ENCODE measurements at places on chromosomes 4 and X.

GRCh38 chr4:104395168-104395614 is 99.5 kb downstream of the CXXC4 start:
- H3K27me3 ChIP-seq, result no peaks in the 10 kb centered on the region
- H3K4me3 ChIP-seq, result no peak overlapping the region
- DNase-seq, result no peak
- no peaks in the 10 kb centered on the region for H3K4me1 ChIP-seq
- no peaks in the 10 kb centered on the region for H3K36me3 ChIP-seq

- H3K27ac ChIP-seq, result no peak overlapping the region
- H3K4me1 ChIP-seq, result no peaks in the 10 kb centered on the region
- peaks cover 8% of the 10 kb centered on the region for H3K27me3 ChIP-seq
- DNase-seq, result no peak
- no peak overlapping the region for H3K4me3 ChIP-seq
Measured at GRCh38 chr4:6343939-6344408, 74.3 kb downstream of the WFS1 start.

- no peaks in the 10 kb centered on the region for H3K4me1 ChIP-seq
- no peaks in the 10 kb centered on the region for H3K36me3 ChIP-seq
- H3K27ac ChIP-seq, result no peak overlapping the region
- no peaks in the 10 kb centered on the region for H3K27me3 ChIP-seq
Measured at GRCh38 chr4:148017801-148018200, 285.9 kb downstream of the ARHGAP10 start.

GRCh38 chr4:6225469-6225868 is 25.1 kb upstream of the JAKMIP1 start:
- DNase-seq, result no peak
- no peaks in the 10 kb centered on the region for H3K36me3 ChIP-seq
- H3K4me3 ChIP-seq, result no peak overlapping the region

DNA sequence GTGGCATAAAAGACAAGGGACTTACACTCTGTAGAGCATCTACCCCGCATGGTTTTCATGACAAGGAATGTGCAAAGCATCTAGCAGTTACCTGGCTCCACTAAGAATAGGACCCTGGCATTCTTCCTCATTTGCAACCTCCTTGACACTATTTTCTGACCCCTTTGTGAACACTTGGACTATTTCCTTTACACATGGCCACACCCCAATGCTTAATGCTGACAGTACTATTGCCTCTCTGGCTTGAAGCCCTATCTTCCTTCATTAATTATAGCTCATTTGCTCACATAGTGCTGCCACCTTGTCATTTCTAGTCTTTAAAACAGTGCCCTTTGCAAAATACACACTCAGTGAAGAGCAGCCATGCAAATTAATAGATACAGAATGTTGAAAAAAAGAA is 226.3 kb upstream of the VCX3A start:
- H3K4me1 ChIP-seq, result no peaks in the 10 kb centered on the region
- H3K27me3 ChIP-seq, result no peaks in the 10 kb centered on the region
- no peak for DNase-seq
- no peak overlapping the region for H3K4me3 ChIP-seq
- H3K27ac ChIP-seq, result no peak overlapping the region

- H3K27ac ChIP-seq, result no peak overlapping the region
- no peak for DNase-seq
- H3K4me3 ChIP-seq, result no peak overlapping the region
- H3K36me3 ChIP-seq, result no peaks in the 10 kb centered on the region
- H3K27me3 ChIP-seq, result no peaks in the 10 kb centered on the region
Measured at GRCh38 chrX:111244235-111244750, 26.0 kb downstream of the CAPN6 start.

GRCh38 chrX:45031830-45032378 is 158.9 kb downstream of the KDM6A start:
- no peak for DNase-seq
- H3K36me3 ChIP-seq, result peaks cover 2% of the 10 kb centered on the region
- no peaks in the 10 kb centered on the region for H3K27me3 ChIP-seq
- H3K4me3 ChIP-seq, result no peak overlapping the region

DNA sequence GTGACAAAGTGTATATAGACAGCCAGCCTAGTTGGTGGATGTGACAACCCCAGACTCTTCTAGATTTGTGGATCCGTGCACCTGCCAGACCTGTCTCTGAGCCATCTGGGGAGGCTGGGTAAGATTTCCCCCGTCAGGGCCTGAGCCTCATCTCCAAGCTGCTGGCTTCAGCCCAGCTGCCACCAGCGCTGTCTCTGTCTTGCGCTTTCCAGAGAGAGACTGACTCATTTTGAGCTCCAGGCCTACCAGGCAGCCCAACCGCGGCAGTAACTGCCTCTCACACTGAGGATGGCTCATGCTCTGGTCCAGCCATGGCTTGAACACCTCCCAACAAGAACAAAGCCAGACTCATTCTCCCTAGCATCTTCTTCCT is 26.4 kb downstream of the NOP14 start:
- no peaks in the 10 kb centered on the region for H3K27me3 ChIP-seq
- no peak for DNase-seq
- H3K36me3 ChIP-seq, result peaks cover 44% of the 10 kb centered on the region
- no peak overlapping the region for H3K4me3 ChIP-seq
- peaks cover 48% of the 10 kb centered on the region for H3K4me1 ChIP-seq
